Bronchial epithelial cell (primary cell): ENCODE measurements at places on chromosomes 6 and 20. TPM values are rescaled to one million over a fixed set of nuclear protein-coding genes. Genes with fewer than 3 reads are reported as not detected.
A peak's percentile ranks its signal among the peaks of the same experiment; 100 is the strongest.

SNAI1 gene
- total RNA-seq, result not detected in 2 replicates

OPN5 gene
- total RNA-seq, result not detected in 2 replicates

PHACTR1 gene
- under 0.01 and 0.38 TPM in 2 replicates for total RNA-seq

BEND6 gene
- 0.53 and 1.3 TPM in 2 replicates for total RNA-seq

UBD gene
- total RNA-seq, result not detected in 2 replicates

LGSN gene
- total RNA-seq, result under 0.01 TPM in 2 replicates

SRMS gene
- 0.13 and 0.79 TPM in 2 replicates for total RNA-seq

GLO1 gene
- 95.0 and 97.8 TPM in 2 replicates for total RNA-seq

BTNL2 gene
- 0.13 and 0.26 TPM in 2 replicates for total RNA-seq

FAM120B gene
- total RNA-seq, result 7.1 and 11.8 TPM in 2 replicates

PTK7 gene
- total RNA-seq, result 53.2 and 69.5 TPM in 2 replicates

- no peak for DNase-seq
Observed at GRCh38 chr6:12343440-12344162, 53.4 kb downstream of the EDN1 start.

- DNase-seq, result no peak
Observed at GRCh38 chr20:4748847-4749246, 27.1 kb downstream of the PRND start.

GRCh38 chr6:68826501-68826900 lies 191.4 kb downstream of the ADGRB3 start:
- no peak for DNase-seq

- DNase-seq, result no peak
Observed at GRCh38 chr20:2168946-2169345, 67.3 kb downstream of the STK35 start.

- DNase-seq, result no peak
Observed at GRCh38 chr6:17315262-17315661, 34.1 kb downstream of the RBM24 start.

GRCh38 chr6:113774127-113774825 lies 82.9 kb upstream of the MARCKS start:
- no peak for DNase-seq

DNA sequence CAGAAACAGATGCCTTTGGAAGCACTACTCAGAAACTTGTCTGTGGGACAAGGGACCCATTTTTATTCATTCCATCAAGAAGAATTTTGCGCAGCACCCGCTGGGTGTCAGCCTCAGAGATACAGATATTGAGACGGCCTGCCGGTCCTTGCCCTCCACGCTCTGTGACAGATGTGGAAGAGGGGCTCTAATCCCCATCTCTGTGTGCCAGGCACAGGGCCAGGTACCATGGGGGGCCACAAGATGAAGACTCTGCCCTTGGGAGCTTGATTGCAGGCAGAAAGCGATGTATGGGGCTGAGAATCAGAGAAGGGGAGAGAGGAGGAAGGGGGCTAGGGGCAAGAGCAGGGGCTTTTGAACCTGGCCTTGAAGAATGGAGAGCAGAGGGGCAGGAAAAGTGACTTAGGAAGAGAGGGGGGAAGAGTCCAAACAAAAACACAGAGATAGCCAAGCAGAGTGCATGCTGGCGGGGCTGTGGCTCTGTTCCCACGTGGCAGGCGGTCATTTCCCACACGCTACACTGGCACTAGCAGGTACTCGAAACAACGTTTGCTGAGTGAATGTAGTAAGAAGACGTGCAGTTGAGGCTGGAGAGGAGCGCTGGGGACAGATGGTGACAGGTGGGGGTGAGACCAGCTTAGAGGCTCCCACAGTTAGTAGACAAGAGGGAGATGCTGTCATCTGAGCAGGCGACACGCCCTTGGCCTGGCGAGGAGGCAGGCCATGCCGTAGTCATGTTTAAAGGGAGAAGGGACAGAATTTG lies 170.3 kb upstream of the SNX9 start:
- no peak for DNase-seq

GRCh38 chr6:15148356-15148946 lies 97.4 kb upstream of the JARID2 start:
- peak; percentile 97 for DNase-seq

DNA sequence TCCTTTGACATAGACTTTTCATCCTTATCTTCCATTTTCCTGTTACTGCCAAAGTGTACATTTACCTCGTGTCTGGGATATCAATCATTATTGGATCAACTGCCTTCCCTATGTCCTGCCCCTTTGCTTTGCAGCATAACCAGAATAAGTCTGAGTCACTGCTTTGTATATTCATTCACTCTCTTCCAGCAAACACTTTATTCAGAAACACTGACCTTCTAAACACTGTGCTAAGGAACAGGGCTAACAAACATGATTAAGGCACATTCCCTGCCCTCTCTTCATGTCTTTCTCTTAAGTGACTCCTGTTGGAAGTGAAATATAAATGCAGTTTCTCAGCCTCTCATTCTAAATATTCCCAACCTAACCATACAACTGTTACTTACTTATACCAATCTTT lies 66.9 kb downstream of the COL19A1 start:
- DNase-seq, result peak; percentile 60

GRCh38 chr20:14521436-14521835 lies 184.0 kb upstream of the FLRT3 start:
- peak; percentile 99 for DNase-seq

DNA sequence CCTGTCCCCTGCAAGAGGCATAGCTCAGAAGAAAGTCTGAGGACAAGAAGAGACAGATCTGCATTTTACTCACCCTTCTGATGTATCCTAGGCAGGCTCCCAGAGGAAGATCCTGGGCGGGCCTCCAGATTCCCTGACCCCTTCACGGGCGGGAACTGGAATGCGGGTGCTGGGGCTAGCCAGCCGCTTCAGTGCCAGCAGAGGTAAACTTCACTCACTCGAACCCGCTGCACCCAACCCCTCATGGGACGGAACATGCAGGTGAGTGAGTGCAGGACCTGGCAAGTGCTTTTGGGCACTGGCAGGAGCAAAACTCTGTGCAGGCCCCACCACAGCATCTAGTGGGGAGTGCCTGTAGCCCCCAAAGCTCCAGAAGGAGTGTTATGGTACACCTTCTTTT lies 171.8 kb downstream of the MMS22L start:
- DNase-seq, result no peak

DNA sequence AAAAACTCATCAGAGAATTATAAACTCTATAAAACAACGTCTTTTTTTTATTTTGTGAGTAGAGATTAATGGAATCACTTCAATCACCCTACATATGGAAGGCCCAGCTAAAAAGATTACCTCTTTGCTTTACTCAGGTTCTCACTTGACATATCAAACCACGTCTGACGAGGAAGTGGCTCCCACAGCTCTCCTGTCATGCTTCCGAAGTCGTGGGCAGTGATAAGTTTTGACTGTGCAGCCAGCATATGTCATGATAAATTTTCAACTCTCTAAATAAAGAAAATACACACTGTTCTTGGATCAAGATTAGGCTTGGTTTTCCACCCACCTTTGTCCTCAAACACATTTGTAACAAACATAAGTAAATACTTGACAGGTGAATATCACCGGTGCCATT lies 279.5 kb upstream of the RNF217 start:
- DNase-seq, result no peak

DNA sequence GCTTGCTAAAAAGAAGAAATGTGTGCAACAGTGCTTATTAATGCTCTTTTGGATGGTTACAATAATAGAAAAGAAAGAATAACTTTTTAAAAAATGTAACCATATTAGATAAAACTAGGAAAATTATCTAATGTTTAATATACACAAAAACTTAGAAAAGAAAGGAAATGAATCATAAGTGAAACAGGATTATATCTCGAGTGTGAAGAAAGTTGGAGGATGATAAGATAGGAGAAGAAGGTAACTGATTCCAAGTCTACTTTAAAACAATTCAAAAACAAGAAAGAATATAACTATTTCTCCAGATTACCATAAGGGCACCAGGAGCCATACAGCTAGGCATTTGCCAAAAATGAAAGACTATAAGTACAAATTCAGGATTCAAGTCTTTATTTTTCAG lies 73.0 kb downstream of the PHIP start:
- DNase-seq, result peak; percentile 29

DNA sequence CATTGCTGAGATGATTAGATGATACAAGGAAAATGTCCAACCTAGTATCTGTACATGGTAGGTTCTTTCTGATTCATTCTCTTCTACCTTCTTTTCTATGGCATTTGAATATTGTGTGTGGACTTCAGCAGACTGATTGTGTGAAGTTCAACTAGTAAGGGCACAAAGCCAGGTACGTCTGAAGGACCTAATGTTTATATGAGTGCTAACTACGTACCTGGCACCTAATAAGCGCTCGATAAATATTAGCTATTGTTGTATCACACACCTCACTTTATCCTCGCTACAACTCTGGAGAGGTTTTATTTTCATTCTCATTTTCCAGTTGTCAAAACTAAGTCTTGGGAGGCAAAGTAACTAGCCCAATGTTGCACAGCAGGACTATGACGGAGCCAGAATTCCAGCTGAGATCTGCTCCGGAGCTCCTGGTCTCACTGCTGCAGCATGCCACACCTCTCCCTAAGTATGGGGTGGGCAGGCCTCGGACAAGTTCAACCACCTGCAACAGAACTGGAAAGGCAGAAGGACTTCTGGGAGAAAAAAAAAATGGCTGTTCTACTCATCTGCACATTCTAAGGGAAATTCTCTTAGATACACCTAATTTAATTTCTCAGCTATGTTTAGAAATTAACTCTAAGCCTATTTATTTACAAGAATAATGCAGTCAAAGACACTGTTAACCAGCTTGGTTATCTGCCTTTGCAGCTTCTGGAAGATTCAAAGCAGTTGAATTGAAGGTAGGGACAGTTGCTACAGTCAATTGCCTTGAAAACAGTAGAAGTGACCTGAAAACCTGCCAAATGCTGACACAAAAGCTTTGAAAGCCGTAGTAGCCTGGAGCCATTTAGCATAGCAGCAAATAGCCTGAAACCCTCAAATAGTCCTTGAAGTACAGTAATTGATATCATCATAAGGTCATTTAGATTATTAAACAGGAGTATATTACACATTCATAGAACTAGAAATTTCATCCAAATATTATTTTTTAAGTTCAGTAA lies 165.0 kb downstream of the PDE7B start:
- peak; percentile 15 for DNase-seq

- DNase-seq, result no peak
Observed at GRCh38 chr20:56217829-56218228, 30.7 kb upstream of the MC3R start.

GRCh38 chr6:22106961-22107360 lies 189.9 kb downstream of the PRL start:
- DNase-seq, result no peak

GRCh38 chr20:1946762-1947534 lies 46.9 kb downstream of the PDYN start:
- DNase-seq, result peak; percentile 71

DNA sequence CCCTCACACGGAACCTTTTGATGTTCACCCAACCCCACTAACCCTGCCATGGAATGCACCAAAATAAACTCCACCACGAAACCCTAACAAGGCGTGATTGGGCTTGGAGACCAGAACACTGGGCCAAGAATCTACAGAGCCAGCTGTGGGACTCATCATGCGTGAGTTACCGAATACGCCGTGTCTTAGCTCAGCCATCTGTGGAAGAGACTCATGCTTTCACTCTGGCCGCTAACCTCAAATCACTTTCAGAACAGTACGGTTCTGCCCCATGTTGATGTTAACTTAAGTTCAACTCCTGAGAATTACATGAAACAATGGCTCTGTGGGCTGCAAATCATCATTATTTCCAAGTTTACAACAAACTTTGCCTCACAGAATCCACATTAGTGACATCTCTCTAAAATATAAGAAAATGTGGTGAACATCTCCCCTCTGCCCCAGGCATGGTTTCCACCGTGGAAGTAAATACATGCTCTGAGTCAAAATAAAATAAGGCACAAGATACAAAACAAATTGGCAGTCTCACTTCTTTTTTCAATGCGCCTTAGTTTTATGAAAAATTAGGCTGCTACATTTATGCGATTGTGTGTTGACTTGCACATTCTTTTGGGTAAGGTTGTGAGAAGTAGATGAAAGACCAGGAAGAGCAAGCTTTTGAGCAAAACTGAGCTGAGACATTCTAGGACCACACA lies 308.9 kb upstream of the EXOC2 start:
- DNase-seq, result no peak

DNA sequence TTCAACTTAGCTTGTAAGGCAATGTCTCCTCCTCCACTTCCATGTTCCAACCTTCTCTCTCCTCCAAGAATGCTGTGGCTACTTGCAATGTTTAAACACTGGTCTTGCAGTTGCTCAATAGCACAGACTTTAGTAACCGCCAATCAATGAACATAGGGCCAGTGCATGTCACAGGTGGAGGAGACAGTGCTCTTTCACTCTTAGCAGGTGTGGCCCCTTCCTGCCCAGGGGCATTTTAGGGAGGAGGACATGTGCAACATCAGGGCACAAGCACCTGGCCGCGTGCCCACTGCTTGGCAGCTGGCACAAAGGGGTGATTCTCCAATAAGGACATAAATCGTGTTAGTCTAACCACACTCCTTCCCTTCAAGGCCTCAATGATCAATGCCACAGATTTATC lies 41.3 kb downstream of the ADGRF1 start:
- no peak for DNase-seq

DNA sequence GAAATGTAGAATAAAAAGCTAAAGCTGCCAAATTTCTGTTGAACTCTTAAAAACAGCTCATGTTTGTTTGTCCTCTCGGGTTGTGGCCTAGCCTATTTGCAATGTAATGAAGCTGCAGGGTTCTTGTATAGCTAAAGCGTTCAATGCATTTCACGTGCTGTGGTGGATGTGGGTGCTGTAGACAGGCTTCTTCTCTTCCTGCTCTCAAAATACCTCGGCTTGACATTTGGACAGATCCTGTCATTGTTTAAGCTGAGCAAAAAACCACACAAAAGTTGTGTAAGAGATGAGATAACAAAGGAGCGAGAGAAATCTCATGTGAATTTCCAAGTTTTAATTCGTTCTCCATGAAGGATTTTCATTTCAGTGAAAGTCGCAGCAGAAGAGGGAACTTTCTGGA lies 196.3 kb upstream of the UST start:
- peak; percentile 2 for DNase-seq

- DNase-seq, result no peak
Observed at GRCh38 chr6:98516866-98517265, 317.5 kb upstream of the POU3F2 start.

DNA sequence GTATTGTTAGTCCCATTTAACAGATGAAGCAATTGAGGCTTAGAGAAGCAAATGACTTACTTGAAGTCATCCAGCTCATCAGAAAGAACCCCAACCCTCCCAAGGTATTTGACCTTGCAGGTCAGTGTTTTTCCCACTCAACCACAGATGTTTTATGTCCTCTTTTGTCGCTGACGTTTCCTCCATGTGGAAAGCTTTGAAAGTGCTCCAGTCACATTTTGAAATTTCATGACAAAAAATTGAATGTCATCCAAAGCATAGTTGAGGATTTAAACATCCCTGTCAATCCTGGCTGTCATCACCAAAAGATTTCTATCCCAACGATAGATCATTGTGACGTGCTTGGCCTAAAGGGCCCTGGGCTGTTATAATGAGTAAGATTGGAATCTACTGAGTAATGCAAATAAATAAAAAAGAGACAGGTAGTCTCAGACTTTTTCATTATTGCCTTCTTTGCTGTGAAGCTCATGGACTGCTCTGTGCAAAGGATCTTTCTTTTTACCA lies 102.7 kb downstream of the TSHZ2 start:
- DNase-seq, result peak; percentile 63
